ENCODE measurements at places on chromosomes 4 and X. TPM values are rescaled to one million over a fixed set of nuclear protein-coding genes. Genes with fewer than 3 reads are reported as not detected.

Gene PDGFRA
- total RNA-seq = 100 TPM

Gene SCLT1
- total RNA-seq = 19.0 TPM

Gene TCEAL6
- total RNA-seq = not detected

Gene SPANXC
- total RNA-seq = not detected

Gene DDX53
- not detected for total RNA-seq

Gene HS3ST1
- 6.2 TPM for total RNA-seq

Gene CYP2U1
- 7.0 TPM for total RNA-seq

Gene GAGE12H
- total RNA-seq = not detected

Gene SLC38A5
- 10.1 TPM for total RNA-seq

Gene PPP1R3F
- total RNA-seq = 11.4 TPM

Gene GAGE2A
- not detected for total RNA-seq

Gene TENM3
- total RNA-seq = 106 TPM

Gene GLOD5
- total RNA-seq = not detected

Gene PNCK
- total RNA-seq = 35.1 TPM

Gene ZFYVE28
- total RNA-seq = 0.51 TPM

Gene PAGE1
- not detected for total RNA-seq

Gene CT47B1
- total RNA-seq = not detected

Gene IQCM
- 0.94 TPM for total RNA-seq

Gene DMRTC1B
- total RNA-seq = 6.1 TPM

Gene GUCY1A1
- 52.2 TPM for total RNA-seq

Gene PALLD
- 153 TPM for total RNA-seq

Gene RS1
- not detected for total RNA-seq

Gene LAS1L
- total RNA-seq = 46.8 TPM

Gene GYPE
- not detected for total RNA-seq

Gene SLC26A1
- total RNA-seq = 0.38 TPM

Gene CTAG2
- total RNA-seq = not detected

Data from mesothelial cell of epicardium (in vitro differentiated cells).